ENCODE measurements at places on chromosomes 13 and 19.

DNA sequence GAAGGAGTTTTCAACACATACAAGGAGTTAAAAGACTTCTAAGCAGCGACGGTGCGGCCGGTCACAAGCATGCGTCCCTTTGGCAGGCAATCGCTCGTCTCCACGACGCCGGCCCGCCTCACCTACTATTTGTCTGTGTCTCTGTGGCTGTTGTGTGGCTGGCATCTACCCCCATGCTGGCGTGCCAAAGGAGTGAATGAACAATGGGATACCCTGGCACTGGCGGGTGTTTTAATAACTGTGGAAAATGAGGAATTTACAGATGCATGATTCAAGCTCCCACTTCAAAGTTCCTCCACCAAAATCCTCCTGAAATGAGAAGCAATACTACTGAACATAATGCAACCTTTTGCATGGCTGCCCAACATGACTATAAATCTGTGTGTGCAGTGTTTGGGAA, 176.6 kb downstream of the KLF5 start:
- no peak for DNase-seq

DNA sequence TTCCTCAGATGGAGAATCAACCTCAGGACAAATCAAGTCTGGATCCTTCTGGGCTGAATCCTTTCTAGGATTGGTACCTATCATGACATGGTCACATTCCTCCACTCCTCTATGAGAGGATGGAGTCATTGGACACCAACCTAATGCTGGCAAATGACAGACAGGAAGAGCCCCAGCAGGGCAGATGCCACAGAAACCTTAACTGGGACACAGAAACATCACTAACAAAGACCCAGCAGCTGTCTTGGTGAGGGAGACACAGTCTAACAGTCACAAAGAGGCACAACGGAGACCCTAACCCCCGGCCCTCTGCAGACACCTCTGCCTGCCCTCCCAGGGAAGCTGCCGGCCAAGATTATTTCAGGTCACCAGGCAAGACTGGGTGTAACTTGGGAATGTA, 2.1 kb downstream of the ANKRD27 start:
- DNase-seq: no peak

- DNase-seq: no peak
Observed at GRCh38 chr13:60369242-60369641, 27.8 kb upstream of the TDRD3 start.

- DNase-seq: no peak
Observed at GRCh38 chr13:76687467-76687866, 198.7 kb downstream of the KCTD12 start.

DNA sequence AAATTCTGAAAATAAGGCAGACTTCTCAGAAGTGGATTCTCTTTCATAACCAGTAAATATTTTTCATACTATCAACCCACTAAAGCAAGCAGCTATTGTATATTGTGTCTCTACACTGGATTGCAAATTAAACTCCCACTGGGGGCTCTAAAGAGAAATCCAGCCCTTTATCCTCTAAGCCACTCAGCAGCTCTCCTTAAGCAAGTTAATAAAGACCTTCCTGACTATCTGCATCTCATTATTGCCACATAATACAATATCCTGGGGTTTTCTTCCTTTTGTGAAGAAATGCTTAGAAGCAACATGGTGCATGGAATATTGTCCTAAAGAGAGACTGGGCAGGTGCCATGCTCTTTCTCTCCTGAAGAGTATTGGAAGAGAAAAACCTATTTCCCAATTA, 521.3 kb downstream of the MYO16 start:
- no peak for DNase-seq

DNA sequence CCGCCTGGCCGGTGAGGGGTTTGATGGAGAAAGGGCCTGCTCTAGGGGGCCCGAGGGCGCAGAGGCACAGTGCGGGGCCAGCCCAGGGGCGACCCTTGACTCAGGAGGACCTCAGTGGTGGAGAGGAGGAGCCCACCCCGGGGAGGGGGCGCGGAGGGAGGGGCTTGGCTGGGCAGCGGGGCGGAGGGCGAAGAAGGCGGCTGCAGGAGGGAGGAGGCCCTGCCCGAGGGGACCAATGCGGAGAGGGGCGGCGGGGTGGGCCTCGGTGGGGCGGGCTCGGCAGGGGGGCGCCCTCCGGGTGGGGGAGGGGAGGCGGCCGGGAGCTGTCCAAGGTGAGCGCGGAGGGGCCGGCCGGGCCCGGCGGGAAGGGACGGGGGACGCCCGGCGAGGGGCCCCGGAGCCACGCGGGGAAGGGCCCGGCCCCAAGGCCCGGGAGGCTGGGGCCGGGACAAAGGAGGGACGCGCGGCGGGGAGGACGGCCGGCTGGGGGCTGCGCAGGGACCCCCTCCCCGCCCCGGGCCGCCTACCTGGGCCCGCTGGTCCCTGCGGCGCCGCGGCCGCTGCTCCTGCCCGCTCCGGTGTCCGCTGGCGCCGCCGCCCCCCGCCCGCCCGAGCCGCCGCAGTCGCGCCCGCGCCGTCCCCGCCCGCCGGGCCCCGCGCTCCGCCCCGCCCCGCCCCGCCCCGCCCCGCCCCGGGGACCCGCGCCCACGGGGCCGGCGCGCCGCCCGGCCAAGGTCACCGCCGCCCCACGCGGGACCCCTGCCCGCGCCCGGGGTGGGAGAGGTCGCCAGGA, at the start of gene DIRAS1:
Gene DIRAS1, minus strand, starts transcription at position 596 of the 793 bp plus-strand sequence. CDS start 3,566 bp downstream, outside the sequence.
- peak; percentile 31 for DNase-seq

GRCh38 chr13:34070544-34071303, 252.8 kb downstream of the RFC3 start:
- DNase-seq: no peak

DNA sequence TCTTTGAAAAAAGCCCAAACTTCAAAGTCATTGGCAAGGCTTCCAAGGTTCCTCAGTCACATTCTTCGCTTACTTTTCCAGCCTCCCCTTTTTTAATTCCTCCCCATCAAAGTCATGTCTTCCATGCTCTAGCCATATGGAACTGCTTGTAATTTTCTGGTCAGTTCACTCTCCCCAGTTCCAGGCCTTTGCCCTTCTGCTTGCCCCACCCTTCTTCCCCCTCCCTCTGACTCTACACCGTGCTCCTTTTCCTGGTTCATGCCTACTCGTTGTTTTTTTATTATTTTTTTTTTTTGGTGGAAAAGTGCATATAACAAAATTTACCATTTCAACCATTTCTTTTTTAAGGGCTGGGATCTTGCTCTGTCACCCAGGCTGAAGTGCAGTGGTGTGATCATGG, 102.3 kb downstream of the UBL3 start:
- DNase-seq: no peak

DNA sequence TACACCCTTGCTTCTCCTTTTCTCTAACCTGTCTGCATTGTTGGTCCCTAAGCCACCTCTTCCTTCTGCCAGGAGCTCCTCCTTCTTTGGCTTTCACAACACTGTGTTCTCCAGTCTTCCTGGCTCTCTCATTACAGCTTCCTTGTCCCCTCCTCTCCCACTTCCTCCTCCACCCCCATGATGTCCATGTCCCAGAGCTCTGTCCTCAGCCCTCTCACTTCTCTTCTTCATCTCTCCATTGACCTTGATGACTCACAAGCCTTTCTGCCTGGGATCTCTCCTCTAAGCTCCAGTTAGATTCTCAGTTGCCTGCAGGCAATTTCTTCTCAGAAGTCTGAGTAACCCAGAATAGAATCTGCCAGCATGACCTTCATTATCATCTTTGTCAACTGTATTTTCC, 100.3 kb upstream of the WASF3 start:
- DNase-seq: no peak

- DNase-seq: peak; percentile 24
Observed at GRCh38 chr13:33191425-33192210, 93.9 kb downstream of the STARD13 start.

DNA sequence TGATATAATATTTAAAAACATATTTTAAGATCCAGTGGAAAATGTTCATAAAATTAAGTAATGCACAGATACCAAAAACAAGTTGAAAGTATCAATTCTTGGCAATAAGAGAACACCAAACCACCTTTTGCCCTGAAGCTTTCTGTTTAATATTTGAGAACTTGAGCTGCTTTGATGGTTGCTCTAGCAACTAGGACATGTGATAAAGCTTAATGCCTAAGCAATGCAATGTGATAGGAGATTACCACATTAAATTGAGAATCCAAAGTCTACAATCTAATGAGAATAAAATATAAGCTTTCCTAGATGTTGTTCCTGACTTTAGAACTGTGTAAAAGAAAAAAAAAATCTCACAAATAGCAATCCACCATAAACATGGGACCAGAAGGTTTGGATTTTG, 1367.5 kb upstream of the PCDH9 start:
- DNase-seq: no peak

- peak; percentile 60 for DNase-seq
Observed at GRCh38 chr19:48842789-48843162, 6.5 kb upstream of the HSD17B14 start.

- no peak for DNase-seq
Observed at GRCh38 chr13:74219566-74219965, 85.4 kb upstream of the KLF12 start.

- DNase-seq: peak; percentile 22
Observed at GRCh38 chr13:48902368-48902767, 73.3 kb upstream of the FNDC3A start.

DNA sequence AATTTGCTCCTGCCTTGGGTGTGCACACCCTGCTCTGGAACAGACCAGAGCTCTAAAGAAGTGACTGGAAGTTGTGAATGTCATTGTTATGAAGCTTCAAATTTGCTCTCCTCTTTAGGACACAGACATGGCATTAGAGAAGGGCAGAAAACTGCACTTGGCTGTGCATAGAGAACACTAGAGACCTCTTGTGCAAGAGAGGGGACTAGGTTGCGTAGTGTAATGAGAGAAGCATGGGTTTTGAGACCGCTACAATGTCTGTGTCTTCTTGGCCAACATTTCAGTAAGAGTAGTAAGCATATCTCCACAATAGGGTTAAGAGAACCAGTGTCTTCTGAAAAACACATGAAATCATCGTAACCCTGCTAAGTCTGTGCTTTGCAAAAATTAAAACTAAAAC, 423.3 kb downstream of the SPRY2 start:
- no peak for DNase-seq

GRCh38 chr13:40152922-40153321, 497.5 kb downstream of the COG6 start:
- no peak for DNase-seq
